ENCODE measurements at places on chromosomes 2 and 18. TPM values are rescaled to one million over a fixed set of nuclear protein-coding genes. Genes with fewer than 3 reads are reported as not detected.

The CSRNP3 gene
- total RNA-seq = 1.0 TPM

The GKN1 gene
- total RNA-seq = not detected

The POMC gene
- 26.9 TPM for total RNA-seq

The ZNF396 gene
- total RNA-seq = 0.59 TPM

The INPP5D gene
- 37.9 TPM for total RNA-seq

The NT5DC4 gene
- total RNA-seq = not detected

The B4GALT6 gene
- 5.8 TPM for total RNA-seq

The MCM6 gene
- 2.6 TPM for total RNA-seq

The PCBP1 gene
- total RNA-seq = 55.5 TPM

The ADRA2B gene
- 2.6 TPM for total RNA-seq

The SERPINB10 gene
- total RNA-seq = not detected

The CCDC148 gene
- 0.77 TPM for total RNA-seq

The GALR1 gene
- total RNA-seq = not detected

The ZAP70 gene
- 3.3 TPM for total RNA-seq

- no peaks in the 10 kb centered on the region for H3K27me3 ChIP-seq
- no peak overlapping the region for H3K4me3 ChIP-seq
- DNase-seq = no peak
- H3K27ac ChIP-seq = peak overlapping the region; percentile 7
Observed at GRCh38 chr2:96625571-96626552, 12.2 kb downstream of the KANSL3 start.

- peaks cover 21% of the 10 kb centered on the region for H3K4me1 ChIP-seq
- H3K27me3 ChIP-seq = no peaks in the 10 kb centered on the region
- no peak overlapping the region for H3K4me3 ChIP-seq
- no peak overlapping the region for H3K27ac ChIP-seq
Observed at GRCh38 chr2:197969391-197969893, 165.0 kb downstream of the PLCL1 start.

GRCh38 chr2:233124421-233125080 is 64.4 kb downstream of the INPP5D start:
- H3K4me3 ChIP-seq = no peak overlapping the region
- no peak for DNase-seq
- H3K27me3 ChIP-seq = no peaks in the 10 kb centered on the region
- no peak overlapping the region for H3K27ac ChIP-seq
- no peaks in the 10 kb centered on the region for H3K4me1 ChIP-seq

DNA sequence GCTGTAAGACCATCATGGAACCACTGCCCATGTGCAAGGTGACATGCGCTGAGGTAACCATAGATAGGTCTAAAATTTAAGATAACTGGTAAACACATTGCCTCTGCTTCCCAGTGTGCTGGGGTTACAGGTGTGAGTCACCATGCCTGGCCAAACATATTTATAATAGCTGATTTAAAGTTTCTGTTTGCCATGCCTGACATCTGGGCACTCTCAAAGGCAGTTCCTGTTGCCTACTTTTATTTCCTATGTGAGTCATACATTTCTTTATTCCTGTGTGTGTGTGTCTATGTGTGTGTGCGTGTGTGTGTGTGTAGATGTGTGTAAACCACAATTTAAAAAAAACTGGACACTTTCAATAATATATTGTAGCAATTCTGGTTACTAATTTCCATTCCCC is 415.2 kb upstream of the NETO1 start:
- no peak overlapping the region for H3K4me3 ChIP-seq
- no peak for DNase-seq
- no peaks in the 10 kb centered on the region for H3K27me3 ChIP-seq
- no peaks in the 10 kb centered on the region for H3K4me1 ChIP-seq
- H3K36me3 ChIP-seq = no peaks in the 10 kb centered on the region

- no peaks in the 10 kb centered on the region for H3K4me1 ChIP-seq
- peak overlapping the region; percentile 40 for H3K27ac ChIP-seq
- H3K36me3 ChIP-seq = no peaks in the 10 kb centered on the region
- H3K27me3 ChIP-seq = no peaks in the 10 kb centered on the region
- H3K4me3 ChIP-seq = no peak overlapping the region
- no peak for DNase-seq
Observed at GRCh38 chr2:11710632-11711353, 35.6 kb upstream of the LPIN1 start.

- H3K4me3 ChIP-seq = no peak overlapping the region
- no peaks in the 10 kb centered on the region for H3K4me1 ChIP-seq
- no peak for DNase-seq
- H3K36me3 ChIP-seq = no peaks in the 10 kb centered on the region
Observed at GRCh38 chr2:157995117-157995516, 106.6 kb upstream of the UPP2 start.

DNA sequence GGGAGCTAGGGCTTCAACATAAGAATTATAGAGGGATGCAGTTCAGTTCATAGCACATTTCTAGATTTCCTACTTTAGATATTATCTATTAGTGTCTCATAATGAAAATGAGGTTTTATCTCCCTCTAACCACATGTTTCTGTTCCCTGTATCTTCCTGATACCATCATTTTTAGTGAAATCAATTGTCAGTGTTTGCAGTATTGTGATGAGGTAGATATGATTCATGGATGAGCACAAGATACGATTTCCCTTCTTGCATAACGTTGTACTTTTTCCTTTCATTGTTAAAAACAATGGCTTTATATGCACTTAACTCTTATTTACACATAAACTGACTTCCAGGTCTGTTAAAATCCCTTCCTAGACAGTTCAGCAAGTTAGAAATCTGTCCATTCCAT is 211.4 kb downstream of the ZBTB7C start:
- no peaks in the 10 kb centered on the region for H3K36me3 ChIP-seq
- no peak overlapping the region for H3K4me3 ChIP-seq
- H3K27ac ChIP-seq = no peak overlapping the region
- H3K4me1 ChIP-seq = no peaks in the 10 kb centered on the region
- no peaks in the 10 kb centered on the region for H3K27me3 ChIP-seq

GRCh38 chr18:44996261-44996660 is 315.6 kb downstream of the SETBP1 start:
- DNase-seq = no peak
- H3K27ac ChIP-seq = no peak overlapping the region
- H3K4me1 ChIP-seq = no peaks in the 10 kb centered on the region
- H3K27me3 ChIP-seq = no peaks in the 10 kb centered on the region

DNA sequence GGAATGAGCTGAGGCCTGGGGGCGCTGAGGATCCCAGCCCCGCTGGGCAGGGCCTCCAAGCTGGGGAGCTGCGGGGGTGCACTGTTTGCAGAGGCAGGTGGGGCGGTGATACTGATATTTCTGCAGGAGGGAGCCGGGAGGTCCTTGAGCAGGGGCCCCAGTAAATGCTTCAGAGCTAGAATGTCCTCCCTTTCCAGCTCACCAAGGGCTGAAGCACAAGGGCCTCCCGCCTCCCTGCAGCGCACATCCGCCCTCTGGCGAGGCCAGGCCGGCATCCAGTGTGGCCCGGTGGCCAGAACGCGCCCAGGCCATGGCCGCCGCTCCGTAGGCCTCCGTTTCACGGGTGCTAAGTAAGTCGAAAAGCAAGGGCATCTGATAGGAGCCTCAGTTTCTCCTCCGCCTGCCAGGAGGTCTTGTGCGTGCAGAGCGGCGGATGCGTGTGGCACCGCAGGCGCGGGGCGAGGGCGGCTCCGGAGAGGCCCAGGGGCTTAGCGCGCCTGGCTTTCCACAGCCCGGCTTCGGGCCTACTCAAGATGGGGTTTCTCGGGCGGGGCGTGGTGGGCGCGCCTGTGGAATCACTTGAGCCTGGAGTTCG is 29.5 kb upstream of the CHMP1B start:
- H3K27ac ChIP-seq = no peak overlapping the region
- no peaks in the 10 kb centered on the region for H3K27me3 ChIP-seq
- H3K36me3 ChIP-seq = no peaks in the 10 kb centered on the region
- H3K4me1 ChIP-seq = no peaks in the 10 kb centered on the region

DNA sequence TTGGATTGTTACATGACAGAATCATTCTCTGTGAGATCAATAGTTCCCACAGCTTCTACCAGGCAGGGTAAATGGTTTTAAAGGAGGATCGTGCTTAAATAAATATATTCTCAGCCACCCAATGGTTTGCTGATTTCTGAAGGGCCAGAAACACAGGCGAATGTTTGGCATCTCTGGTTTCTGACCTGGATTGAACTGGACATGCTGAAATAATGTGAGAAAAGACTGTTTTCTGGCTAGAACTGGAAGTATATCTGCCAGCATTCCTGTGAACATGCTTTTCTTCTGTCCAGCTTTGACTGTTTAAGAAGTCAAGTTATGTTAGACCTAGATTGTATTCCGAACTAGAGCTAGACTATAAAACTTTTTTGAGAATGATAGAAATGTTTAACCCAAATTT is 77.1 kb upstream of the COL3A1 start:
- no peaks in the 10 kb centered on the region for H3K27me3 ChIP-seq
- no peaks in the 10 kb centered on the region for H3K36me3 ChIP-seq
- H3K4me3 ChIP-seq = no peak overlapping the region
- no peak for DNase-seq
- H3K4me1 ChIP-seq = peaks cover 16% of the 10 kb centered on the region

DNA sequence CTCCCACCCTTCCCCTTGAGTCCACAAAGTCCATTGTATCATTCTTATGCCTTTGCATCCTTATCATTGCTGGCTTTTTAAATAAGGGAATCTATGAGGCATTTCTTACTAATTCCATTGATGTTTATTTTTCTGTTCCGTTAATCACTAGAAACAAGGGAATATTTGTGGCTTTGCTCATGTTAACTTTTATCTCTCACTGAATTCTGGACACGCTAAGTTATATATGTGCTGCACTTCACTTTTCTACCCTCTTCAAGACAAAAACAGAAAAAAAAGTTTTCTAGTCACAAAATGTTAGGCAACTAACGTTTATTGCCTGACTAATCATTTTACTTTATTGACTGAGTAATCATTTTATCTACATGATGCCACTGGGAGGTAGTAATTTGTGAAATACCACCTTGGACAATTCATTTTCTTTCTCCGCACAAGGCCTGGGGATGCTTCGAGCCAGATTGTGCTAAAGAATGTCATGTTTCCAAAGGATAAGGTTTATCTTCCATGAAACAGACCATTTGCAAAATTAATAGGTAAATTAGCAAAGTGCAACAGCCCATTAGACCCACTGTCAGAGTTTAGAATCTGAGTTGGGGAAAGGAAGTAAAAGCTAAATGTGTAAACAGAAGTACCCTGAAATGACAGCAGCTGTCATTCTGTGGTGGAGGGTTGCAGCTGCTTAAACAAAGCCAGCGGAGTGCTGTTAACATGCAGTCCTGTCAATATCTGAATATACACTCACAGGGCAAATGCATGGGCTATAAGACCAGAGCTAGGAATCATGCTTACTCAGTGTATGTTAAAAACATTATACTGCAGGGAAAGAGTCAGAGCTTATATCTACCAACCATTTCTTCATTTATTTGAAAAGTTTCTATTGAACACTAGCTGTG is 658.7 kb downstream of the CNTNAP5 start:
- no peak overlapping the region for H3K27ac ChIP-seq
- H3K27me3 ChIP-seq = no peaks in the 10 kb centered on the region
- H3K36me3 ChIP-seq = no peaks in the 10 kb centered on the region
- H3K4me1 ChIP-seq = no peaks in the 10 kb centered on the region
- H3K4me3 ChIP-seq = no peak overlapping the region
- DNase-seq = no peak

- H3K27ac ChIP-seq = no peak overlapping the region
- H3K27me3 ChIP-seq = no peaks in the 10 kb centered on the region
- no peaks in the 10 kb centered on the region for H3K36me3 ChIP-seq
- H3K4me3 ChIP-seq = no peak overlapping the region
Observed at GRCh38 chr2:128628996-128629395, 310.3 kb upstream of the HS6ST1 start.

GRCh38 chr18:57942493-57942892 is 101.5 kb upstream of the NEDD4L start:
- no peak for DNase-seq
- H3K4me3 ChIP-seq = no peak overlapping the region
- no peaks in the 10 kb centered on the region for H3K36me3 ChIP-seq
- peaks cover 4% of the 10 kb centered on the region for H3K27me3 ChIP-seq

- DNase-seq = no peak
- no peaks in the 10 kb centered on the region for H3K36me3 ChIP-seq
- H3K4me3 ChIP-seq = no peak overlapping the region
- H3K27ac ChIP-seq = no peak overlapping the region
- no peaks in the 10 kb centered on the region for H3K4me1 ChIP-seq
Observed at GRCh38 chr2:238381341-238382115, 45.2 kb upstream of the ASB1 start.

DNA sequence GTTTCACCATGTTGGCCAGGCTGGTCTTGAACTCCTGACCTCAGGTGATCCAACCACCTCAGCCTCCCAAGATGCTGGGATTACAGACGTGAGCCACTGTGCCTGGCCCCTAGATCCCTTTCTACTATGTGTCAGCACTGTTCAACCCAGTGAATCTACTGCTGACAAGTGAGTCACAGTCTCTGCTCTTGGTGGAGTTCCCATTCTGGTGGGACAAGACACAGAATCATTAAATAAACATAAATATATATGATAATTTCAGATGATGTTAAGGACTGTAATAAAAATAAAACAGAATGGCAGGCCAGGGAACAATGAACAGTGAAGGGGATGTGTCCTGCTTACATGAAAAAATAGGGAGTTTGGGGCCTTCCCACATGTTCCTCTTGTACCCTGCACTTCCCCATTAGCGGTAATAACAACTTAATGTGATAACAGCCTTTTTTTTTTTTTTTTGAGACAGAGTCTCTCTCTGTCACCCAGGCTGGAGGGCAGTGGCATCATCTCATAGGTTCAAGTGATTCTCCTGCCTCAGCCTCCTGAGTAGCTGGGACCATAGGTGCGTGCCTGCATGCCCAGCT is 112.2 kb downstream of the CPO start:
- H3K4me3 ChIP-seq = no peak overlapping the region
- H3K4me1 ChIP-seq = no peaks in the 10 kb centered on the region
- no peak overlapping the region for H3K27ac ChIP-seq

GRCh38 chr18:25223211-25223610 is 128.8 kb downstream of the ZNF521 start:
- H3K27ac ChIP-seq = no peak overlapping the region
- no peaks in the 10 kb centered on the region for H3K4me1 ChIP-seq
- no peaks in the 10 kb centered on the region for H3K36me3 ChIP-seq
- no peaks in the 10 kb centered on the region for H3K27me3 ChIP-seq
- H3K4me3 ChIP-seq = no peak overlapping the region
- no peak for DNase-seq

- H3K27me3 ChIP-seq = no peaks in the 10 kb centered on the region
- no peak overlapping the region for H3K27ac ChIP-seq
- H3K36me3 ChIP-seq = no peaks in the 10 kb centered on the region
- DNase-seq = no peak
Observed at GRCh38 chr2:227464851-227465250, 7.1 kb upstream of the AGFG1 start.

- H3K27ac ChIP-seq = no peak overlapping the region
- H3K36me3 ChIP-seq = no peaks in the 10 kb centered on the region
- no peaks in the 10 kb centered on the region for H3K27me3 ChIP-seq
- no peaks in the 10 kb centered on the region for H3K4me1 ChIP-seq
- DNase-seq = no peak
Observed at GRCh38 chr2:215356948-215357461, 45.1 kb downstream of the ATIC start.

DNA sequence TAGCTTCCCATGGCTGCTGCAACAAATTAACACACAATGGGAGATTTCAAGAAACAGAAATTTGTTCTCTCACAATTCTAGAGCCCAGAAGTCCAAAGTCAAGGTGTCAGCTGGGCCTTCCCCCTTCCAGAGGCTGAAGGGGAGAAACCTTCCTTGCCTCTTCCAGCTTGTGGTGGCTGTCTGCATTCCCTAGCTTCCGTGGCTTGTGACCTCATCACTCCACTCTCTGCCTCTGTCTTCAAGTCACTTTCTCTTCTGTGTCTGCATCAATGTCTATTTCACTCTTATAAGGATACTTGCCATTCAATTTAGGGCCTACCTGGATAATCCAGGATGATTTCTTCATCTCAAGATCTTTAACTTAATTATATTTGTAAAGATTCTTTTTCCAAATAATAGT is 16.8 kb upstream of the SRBD1 start:
- H3K4me3 ChIP-seq = no peak overlapping the region
- H3K27me3 ChIP-seq = no peaks in the 10 kb centered on the region
- no peaks in the 10 kb centered on the region for H3K36me3 ChIP-seq
